T-helper 22 cell (primary cell): ENCODE measurements at places on chromosomes 7 and 10.

- DNase-seq: no peak
Observed at GRCh38 chr7:47391726-47392125, 190.2 kb downstream of the TNS3 start.

DNA sequence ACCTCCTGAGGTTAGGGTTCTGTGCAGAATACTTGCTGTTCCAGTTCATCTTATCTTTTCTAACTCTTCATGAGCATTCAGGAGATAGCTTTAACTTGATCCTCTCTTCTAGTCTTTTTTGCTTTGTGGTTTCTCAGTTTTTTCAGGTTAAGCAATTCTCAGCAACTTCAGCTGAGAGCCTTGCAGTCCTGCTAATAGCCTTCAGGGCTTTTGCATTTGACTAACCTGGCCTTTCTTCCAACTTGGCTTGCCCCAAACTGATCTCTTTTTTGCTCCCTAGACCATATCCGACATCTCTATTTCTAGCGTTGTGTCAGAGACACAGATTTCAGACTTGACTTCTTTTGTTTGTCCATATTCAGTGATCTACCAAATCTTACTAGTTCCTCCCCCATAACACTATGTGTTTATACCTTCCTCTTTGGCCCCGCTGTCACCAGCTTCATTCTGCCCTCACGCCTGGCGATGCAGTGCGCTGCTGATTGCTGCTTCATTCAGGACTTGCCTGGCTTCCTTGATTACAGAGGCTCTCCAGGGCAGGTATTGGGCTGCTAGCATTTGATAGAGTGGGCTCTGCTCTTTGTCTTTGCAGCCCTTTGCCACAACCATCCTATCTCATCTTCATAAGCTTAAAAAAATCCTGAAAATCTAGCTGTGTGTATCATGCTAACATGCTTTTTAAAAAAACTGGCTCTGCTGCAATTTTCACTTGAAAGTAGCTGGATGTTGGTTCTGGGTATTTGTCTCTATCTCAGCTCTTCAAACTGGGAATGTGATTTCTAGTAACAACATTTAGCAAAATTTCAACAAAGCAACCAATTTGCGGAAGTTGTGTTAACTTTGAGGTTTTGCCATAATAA is 9.6 kb downstream of the CUL1 start:
- DNase-seq: no peak

DNA sequence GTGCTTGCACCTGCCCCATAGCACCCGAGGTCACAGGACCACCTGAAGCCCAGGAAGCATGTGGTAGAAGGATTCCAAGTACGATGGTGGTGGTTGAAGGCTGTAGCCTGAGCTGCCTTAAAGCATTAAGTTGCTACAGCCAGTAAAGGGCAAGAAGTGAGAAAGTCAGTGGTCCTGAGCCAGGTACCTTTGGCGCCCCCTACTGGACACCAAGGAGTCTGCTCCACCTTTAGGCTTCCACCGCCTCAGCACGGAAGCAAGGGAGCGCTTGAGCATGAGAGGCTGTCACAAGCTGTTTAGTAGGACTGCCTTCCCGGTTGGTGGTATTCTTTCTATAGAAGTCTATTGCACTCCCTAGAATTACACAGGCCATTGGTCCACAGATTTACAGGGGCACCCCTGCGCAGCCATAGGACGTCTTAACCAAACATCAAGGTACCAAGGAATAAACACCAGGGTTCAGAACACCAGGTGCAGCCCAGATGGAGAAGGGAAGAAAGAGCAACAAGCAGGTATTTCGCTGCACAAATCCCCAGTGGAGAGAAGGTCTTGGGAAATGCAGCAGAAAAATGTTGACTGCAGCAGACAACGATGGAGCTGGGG is 2.2 kb downstream of the CRTAC1 start:
- DNase-seq: no peak

DNA sequence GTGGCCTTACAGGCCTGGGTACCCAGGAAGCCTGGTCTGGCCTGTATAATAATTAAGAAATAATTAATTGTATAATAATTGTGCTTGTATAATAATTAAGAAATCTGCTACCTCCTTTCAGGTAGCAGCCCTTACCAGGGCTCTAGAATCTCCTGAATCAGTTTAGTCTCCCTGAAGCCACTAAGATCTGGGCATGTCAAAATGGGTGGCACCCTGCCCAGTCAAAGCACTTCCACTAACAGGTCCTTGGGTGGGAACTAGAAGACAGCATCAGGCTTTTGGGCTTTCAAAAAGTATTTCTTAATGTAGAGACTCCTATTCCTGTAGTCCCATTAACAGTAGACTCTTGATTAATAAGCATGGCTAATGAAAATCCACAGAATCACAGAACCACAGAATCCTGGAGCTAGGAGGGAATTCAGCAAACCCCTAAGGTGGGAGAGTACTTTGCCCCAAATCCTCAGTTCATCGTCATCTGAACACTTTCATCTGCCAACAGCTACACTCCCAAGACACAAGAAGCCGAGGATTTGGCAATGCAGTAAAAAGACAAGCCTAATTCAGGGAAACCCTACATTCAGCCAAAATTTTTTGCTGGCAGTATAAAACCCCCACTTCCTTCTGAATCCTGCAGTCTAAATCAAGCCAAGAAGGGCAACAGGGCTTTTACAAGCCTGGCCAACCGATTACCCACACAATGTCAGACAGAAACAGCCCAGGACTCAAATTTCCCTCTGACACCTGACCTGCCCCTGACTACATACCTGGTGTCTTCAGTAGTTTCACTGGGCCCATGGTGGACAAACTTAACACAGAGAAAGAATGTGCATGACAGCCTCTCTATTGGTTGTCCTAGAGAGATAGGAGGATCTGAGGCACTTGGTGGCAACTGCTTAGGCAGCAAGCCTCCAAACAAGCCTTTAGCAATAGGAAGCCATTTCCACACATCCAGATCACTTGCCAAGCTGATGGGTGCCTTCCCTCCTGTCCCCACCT is 5.9 kb upstream of the IL6 start:
- no peak for DNase-seq

DNA sequence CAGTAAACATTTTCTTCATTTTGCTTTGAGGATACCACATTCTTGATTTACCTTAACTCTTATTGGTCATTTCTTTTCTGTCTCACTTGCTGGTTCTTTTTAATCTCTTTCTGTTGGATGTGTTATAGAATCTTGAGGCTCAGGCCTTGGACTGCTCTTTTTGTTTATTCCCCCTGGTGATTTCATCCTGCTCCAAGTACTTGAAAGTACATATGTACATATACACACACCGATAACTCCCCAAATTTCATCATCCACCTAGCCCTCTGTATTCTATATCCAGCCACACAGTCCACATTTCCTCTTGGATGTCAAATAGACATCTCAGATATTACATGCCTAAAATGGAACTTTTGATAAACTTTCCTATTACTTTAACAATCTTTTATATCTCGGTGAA is 7.5 kb downstream of the ZNF518A start:
- no peak for DNase-seq

GRCh38 chr10:44344727-44345126 is 40.2 kb downstream of the CXCL12 start:
- DNase-seq: no peak

DNA sequence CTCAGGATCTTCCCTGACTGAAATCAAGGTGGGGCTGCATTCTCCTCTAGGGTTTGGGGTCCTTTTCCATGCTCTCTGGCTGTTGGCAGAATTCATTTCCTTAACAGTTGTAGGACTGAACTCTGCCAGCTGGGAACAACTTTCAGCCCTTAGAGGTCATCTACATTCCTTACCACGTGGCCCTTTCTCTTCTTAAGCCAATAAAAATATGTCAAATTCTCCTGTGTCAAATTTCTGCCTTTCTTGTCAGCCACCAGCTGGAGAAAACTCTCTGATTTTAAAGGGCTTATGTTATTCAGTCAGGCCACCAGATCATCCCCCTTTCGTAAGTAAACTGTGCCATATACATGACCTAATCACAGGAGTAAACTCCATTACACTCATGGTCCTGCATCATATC is 95.3 kb upstream of the IL6 start:
- DNase-seq: no peak

DNA sequence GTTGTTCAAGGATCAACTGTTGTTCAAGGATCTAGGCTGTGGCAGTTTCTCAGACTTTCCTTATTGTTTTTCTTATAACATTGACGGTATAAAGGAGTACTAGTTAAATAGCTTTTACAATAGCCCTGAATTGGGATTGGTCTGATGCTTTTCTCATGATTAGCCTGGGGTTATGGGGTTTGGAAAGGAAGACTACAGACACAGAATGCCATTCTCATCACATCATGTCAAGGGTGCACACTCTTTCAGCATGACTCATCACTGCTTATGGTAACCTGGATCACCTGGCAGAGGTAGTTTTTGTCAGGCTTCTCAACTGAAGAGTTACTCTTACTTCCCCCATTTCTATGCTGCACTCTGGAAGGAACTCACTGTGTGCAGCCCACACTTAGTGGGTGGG is 194.2 kb upstream of the NPSR1 start:
- no peak for DNase-seq

- DNase-seq: no peak
Observed at GRCh38 chr7:112509402-112509801, 28.6 kb downstream of the LSMEM1 start.

DNA sequence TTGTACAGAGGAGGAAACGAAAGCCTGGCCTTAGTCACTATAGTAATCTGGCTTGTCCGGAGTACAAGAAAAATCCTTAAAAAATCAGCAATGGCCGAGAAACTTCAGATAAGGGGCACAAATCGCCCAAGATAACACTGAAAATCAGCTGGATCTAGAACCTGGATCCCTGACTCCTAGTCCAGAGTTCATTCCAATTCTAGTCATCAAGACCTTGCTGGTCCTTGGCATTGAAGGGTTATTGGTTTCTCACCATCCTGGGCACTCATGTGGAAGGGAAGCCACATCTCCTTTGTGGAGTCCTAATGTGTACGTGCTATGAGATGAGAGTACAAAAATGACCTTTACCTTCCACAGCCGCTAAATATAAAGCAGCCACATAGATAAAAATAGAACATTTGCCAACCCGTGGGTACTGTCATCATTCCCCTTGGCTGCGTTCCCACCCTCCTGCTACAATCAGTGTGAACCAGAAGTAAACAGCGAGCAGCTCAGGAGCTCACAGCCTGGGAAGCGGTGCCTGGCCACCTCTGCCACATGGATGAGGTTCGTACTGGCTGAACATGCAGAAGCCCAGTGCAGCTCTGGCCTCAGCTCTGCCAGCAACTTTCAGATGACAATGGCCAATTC is 116.0 kb upstream of the PDLIM1 start:
- no peak for DNase-seq

- DNase-seq: no peak
Observed at GRCh38 chr7:27176524-27176845, 2.4 kb upstream of the HOXA10 start.

DNA sequence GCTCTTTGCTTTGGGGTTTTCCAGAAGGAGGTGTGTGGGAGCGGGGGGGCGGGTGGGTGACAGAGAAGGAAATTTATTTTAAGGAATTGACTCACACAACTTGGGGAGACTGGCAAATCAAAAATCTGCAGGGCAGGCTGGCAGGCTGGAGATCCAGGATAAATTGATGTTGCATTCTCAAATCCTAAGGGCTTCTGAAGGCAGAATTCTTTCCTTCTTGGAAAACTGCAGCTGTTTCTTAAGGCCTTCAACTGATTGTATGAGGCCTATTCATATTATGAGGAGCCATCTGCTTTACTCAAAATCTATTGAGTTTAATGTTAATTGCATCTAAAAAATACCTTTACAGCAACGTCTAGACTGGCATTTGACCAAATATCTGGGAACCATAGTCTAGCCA is 1528.8 kb upstream of the LRRTM3 start:
- no peak for DNase-seq

- DNase-seq: no peak
Observed at GRCh38 chr7:111414374-111414773, 147.9 kb downstream of the IMMP2L start.

- no peak for DNase-seq
Observed at GRCh38 chr10:51937308-51938140, 238.1 kb upstream of the CSTF2T start.

DNA sequence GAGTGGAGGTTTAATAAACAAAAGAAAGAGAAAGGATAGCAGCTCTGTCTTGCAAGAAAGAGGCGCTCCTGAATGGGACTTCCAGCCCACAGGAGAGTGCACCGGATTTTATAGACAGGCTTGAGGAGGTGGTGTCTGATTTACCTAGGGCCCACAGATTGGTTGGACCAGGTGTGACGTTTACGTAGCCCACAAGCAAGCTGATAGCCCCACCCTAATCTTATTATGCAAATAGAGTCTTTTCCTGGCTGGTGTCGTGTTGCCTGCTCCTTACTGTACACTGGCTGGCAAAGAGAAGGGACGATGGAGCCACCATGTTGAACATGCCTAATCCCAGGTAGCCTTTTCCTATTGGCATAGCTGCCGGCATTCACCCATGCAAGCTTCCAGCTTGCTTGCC is 319.7 kb upstream of the POM121L12 start:
- no peak for DNase-seq

- no peak for DNase-seq
Observed at GRCh38 chr7:111734954-111735660, 172.8 kb upstream of the IMMP2L start.

DNA sequence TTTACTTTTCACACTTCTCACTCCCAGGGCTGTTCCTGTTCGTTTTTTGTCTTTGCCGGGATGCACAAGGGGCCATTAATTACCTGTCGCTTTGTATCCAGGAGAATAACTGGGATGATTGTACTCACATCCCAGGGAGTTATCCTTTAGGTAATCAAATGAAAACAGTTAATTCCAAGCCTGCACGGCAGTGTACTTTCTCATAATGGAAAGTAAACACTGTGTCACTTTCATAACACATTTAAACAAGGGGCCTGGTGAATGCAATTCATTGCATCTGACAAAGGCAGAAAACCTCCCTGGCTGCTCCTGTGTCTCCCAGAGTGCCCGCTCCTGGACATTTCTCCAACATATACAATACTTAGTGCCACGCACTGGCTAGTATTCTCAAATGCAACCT is 138.7 kb upstream of the CELF2 start:
- DNase-seq: no peak
